HCEC 1CT (cell line): ENCODE measurements at places on chromosomes 2 and 18.
A peak's percentile ranks its signal among the peaks of the same experiment; 100 is the strongest.

DNA sequence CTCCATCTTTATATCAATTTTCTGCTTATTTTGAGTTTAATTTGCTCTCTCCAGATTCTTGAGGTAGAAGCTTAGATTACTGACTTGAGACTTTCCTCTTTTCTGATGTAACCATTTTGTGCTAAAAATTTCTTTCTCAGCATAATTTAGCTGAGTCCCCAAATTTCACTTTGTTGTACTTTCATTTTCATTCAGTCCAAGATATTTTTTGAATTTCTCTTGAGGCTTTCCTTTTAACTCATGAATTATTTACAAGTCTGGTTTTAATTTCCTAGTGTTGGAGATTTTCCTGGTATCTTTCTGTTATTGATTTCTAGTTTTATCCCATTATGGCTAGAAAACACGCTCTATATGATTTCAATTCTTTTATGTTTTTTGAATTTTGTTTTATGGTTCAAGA is 144.7 kb upstream of the PGAP1 start:
- DNase-seq: no peak

- no peak for DNase-seq
These were observed 82.5 kb downstream of the MGAT5 start for GRCh38 chr2:134336352-134336751.

GRCh38 chr18:55376387-55376786 is 211.6 kb downstream of the TCF4 start:
- no peak for DNase-seq

DNA sequence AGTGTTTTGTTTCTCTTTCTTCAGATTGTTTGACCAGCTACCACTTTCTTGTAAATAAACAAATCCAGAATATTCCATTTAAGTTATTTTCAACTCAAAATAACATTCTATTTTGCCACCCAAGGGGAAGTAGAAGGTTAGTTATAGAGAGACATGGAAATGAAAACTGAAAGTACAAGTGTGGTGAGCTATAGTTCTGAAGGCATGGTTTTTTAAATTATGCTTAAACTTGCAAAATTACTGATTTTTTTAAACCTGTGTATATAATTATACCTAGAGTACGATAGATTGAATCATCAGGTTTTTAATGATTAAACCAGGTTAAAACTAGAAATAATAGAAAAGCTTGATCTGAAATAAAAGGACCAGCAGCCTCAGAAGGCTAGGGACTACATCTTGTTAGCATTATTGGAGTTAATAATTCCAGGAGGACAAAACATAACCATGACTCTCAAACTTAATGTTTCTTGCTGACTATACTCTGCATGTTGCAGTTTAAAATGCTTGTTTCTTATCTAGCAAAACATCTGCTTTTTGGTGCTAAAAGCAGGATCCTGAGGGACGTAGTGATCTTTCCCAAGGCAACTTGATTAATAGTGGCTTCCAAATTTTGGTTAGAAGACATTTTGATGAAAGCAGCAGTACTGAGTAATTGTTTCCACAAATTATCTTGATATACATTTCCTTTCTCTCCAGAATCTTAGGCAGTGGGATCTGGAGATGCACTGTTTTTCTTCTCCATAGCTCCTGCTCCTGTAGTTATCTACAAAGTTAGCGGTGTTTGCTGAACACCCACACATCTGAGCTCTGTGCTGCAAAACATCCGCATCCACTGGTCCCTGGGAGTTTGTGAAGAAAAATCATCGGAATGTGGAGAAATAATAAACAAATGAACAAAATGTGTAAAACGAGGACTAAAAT is 327.2 kb upstream of the PKDCC start:
- DNase-seq: peak; percentile 24

DNA sequence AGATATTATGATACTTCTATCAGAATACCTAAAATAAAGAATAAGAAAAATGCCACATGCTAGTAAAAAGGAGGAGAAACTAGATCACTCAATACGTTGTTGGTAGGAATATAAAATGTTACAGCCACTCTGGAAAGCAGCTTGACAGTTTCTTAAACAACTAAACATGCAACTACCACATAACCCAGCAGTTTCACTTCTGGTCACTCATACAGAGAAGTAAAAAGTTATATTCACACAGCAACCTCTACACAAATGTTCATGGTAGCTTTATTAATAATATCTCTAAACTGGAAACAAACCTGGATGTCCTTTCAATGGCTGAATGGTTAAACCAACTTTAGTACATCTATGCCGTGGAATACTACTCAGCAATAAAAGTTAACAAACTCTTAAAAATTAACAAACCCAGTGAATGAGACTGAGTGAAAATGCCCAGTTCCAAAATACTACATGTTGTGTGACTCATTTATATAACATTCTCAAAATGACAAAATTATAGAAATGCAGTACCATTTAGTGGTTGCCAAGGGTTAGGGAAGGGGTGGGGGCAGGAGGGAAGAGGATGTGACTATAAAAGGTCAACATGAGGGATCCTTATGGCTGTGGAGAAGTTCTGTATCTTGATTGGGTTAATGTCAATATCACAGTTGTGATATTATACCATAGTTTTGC is 124.1 kb downstream of the MMADHC start:
- DNase-seq: peak; percentile 8

DNA sequence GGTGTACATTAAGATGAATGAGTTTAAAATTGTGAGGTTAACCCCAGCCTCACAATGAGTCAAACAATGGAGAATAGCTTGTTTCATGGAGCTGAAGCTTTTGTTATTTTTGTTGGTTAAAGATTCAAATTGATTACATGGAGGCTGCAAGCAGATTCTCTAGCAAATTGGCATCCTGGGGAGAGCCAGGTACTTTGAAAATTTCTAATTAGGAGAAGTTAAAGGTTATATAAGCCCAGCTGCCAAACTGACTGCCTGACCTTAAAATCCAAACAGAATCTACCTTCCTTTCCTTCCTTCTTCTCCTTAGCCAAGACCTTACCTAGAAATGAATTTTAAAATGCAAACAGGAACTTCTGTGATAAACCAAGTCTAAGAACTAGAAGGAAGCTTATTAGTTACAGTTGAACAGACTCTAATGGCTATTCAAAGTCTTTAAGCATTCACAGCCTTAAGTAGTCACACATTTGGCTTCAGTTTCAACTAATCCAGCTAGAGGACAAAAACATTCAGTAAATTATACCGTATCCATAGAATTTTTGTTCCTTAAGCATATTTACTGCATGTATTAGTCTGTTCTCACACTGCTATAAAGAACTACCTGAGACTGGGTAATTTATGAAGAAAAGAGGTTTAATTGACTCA is 31.5 kb upstream of the PGAP1 start:
- DNase-seq: no peak
